ENCODE measurements at places on chromosomes 1 and 21. TPM values are rescaled to one million over a fixed set of nuclear protein-coding genes. Genes with fewer than 3 reads are reported as not detected.

DNA sequence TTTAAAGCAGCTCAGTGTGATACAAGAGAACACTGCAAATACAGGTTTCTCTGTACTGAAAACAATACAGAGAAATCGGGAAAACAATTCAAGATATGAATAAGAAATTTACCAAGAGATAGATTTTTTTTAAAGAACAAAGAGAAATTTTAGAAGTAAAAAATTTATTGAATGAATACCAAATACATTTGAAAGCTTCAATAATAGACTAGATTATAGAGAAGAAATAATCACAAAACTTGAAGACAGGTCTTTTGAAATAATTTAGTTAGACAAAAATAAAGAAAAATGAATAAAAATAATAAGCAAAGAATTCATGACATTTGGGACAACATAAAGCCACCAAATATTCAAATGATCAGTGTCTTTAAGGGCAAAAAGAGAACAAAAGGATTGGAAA lies 13.6 kb upstream of the FMO4 start:
- DNase-seq: no peak
- no peaks in the 10 kb centered on the region for H3K4me1 ChIP-seq
- no peak overlapping the region for H3K27ac ChIP-seq
- H3K36me3 ChIP-seq: no peaks in the 10 kb centered on the region
- no peaks in the 10 kb centered on the region for H3K27me3 ChIP-seq

DNA sequence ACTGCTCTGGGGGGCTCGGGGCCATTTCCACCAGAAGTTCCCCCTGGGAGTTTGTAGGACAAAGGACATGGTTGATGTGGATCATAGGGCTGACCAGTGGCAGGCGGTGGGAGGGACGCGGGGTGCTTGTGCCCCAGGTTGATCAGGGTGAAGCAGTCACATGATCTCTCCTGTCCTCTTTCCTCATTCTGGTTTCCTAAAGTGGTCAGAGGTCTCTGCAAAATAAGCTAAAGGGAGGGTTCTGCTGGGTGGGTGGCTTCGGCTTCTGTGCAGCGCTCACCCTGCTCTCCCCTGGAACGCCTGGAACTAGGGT lies 9.2 kb downstream of the PDXK start:
- H3K4me1 ChIP-seq: peaks cover 82% of the 10 kb centered on the region
- no peak overlapping the region for H3K4me3 ChIP-seq
- no peak for DNase-seq
- no peaks in the 10 kb centered on the region for H3K36me3 ChIP-seq

DNA sequence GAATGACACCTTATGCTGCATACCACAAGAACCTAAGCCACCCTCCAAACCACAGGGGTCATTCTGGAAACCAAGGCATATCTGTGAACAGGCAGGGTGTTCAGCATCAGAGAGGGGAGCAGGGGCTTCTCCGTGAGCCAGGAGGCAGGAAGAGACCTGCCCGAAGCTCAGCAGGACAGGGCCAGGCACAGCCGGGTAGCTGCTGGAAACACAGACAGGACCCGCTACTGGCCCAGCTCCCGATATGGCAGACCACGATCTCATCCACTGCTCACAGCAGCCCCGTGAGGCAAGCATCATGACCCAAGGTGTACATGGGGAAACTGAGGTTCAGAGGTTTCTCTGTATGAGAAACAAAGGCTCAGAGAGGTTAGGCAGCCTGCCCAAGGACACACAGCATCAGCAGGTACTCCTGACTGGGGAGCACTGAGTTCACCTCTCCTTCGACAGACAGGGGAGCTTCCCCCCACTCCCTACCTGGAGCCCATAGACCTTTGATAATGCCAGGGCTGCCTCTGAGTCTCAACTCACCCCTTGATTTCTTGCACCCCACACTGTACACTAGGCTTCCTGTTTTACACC lies 317.7 kb downstream of the MATN1 start:
- H3K4me3 ChIP-seq: no peak overlapping the region
- H3K4me1 ChIP-seq: no peaks in the 10 kb centered on the region
- no peaks in the 10 kb centered on the region for H3K27me3 ChIP-seq
- no peak for DNase-seq
- no peaks in the 10 kb centered on the region for H3K36me3 ChIP-seq

- H3K4me1 ChIP-seq: no peaks in the 10 kb centered on the region
- H3K36me3 ChIP-seq: no peaks in the 10 kb centered on the region
- no peak for DNase-seq
- H3K27me3 ChIP-seq: no peaks in the 10 kb centered on the region
- no peak overlapping the region for H3K27ac ChIP-seq
Observed at GRCh38 chr1:46070164-46070814, 62.1 kb downstream of the PIK3R3 start.

DNA sequence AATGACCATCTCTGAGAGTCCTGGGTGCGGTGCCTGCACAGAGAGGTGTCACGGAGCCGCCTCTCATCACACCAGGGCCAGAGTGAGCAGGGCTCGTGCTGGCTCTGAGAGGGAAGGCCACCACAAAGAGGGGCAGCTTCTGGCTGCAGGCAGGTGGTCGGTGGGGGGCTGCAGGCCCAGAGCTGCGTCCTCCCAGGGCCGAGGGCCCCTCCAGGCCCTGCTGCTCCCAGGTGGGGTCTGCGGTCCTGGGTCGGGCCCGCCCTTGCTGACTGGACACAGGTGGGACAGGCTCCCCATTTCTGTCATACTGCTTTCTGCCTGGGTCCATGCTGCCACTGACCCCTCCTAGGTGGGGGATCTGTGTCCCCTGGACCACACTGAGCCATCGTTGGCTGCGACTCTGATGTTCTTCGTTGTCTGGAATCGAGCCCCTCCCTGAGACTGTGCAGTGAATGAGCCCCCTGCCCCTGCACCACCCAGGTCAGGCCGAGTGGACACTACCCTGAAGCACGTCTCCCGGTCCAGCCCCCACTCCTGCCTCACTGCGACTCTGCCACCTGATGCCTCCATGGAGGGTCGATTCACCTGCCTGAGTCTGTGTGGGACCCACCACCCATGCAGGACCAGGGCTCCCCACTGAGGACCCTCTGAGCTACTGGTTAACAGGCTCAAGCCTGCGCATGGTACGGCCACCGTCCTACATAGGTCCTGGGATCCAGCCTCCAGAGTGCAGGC lies 332.0 kb upstream of the VAMP3 start:
- no peaks in the 10 kb centered on the region for H3K36me3 ChIP-seq
- no peaks in the 10 kb centered on the region for H3K27me3 ChIP-seq
- peaks cover 10% of the 10 kb centered on the region for H3K4me1 ChIP-seq

DNA sequence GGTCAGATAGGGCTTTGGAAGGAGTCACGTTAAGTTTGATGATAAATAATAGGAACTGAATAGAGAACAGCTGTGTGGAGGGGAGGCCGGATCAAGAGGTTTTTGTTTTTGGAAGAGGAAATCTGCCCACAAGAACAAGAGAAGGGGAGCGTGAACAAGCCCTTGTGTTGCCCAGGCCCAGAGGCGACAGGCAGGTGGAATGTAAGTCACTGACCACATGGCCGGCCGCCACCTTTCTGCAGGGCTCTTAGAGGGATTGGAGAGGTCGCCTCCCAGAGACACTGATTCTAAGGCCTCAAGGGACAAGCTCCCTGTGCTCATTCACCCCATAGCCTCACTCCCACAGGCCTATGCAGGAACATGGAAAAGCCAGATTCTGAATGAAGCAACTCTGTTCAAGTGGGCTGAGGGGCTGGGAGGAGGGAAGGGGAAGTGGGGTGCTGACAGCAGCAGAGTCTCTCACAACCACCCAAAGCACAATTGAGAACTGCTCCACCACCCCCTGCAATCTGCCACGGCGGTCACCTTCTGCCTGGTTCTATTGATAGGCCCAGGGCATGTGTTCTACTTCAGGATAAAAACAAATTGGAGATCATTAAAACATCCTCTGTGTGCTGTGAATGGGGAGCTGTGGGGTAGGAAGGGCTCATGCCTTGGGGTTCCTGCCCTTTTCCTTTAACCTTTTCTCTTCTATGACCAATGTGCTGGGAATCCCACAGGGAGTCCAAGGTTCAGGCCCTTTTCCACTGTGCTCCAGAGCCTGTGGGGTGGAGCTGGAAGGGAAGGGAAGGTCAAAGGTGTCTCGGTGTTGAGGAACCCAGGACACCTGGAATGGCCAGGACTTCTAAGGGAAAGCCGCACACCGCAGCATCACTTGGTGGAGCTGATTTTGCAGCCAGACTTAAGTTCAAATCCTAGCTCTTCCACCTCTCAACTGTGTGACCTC lies 63.3 kb upstream of the PARP1 start:
- DNase-seq: no peak
- no peaks in the 10 kb centered on the region for H3K27me3 ChIP-seq
- no peaks in the 10 kb centered on the region for H3K4me1 ChIP-seq
- no peak overlapping the region for H3K4me3 ChIP-seq

DNA sequence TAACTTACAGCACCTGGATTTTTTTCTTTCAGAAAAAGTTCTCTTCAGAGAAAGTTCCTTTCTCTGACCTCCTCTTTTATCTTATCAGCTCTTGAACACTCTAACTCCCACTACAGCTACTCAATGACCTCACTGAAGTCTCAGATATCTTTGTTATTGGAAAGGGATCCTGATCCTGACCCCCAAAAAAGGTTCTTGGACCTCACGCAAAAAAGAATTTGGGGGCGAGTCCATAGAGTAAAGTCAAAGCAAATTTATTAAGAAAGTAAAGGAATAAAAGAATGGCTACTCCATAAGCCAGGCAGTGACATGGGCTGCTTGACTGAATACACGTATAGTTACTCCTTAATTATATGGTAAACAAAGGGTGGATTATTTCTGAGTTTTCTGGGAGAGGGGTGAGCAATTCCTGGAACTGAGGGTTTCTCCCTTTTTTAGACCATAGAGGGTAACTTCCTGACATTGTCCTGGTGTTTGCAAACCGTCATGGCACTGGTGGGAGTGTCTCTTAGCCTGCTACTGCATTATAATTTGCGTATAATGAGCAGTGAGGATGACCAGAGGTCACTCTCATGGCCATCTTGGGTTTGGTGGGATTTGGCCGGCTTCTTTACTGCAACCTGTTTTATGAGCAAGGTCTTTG lies 44.2 kb downstream of the WDR64 start:
- H3K4me1 ChIP-seq: no peaks in the 10 kb centered on the region
- no peaks in the 10 kb centered on the region for H3K36me3 ChIP-seq
- no peak for DNase-seq
- no peak overlapping the region for H3K4me3 ChIP-seq
- H3K27me3 ChIP-seq: no peaks in the 10 kb centered on the region

DNA sequence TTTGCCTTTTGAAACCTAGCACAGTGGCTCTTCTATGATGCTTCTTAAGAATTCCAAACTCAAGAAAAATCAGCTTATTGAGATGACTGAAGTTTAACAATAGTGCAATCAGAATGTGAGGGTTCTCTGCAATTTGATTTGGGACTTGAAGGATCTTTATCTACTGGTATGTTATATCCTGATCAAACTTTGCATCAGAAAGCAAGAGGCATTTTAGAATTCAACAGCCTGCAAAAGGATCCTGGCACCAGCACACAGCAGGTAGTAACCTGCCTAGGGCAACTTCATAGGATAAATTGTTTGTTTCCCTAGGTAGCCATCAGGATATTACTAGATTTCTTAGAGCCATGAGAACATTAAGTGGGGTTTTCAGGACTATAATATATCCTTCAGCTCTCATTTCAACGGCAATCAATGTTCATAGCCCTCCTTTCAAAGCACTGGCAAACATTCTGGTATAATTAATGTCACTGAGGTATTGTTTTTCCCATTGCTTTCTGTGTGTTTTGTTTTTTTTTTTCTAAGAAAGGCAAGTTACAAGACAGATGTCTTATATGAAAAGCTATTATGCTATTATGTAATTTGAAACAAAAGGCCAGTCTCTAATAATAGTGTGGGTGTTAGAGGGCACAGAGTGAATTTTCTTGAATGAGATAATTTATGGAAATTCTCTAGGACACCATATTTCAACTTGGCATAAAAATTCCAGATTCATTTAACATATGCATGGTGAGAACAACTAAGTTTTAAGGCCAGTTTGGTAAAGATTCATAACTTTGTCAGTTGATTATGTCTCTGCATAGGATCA lies 34.5 kb downstream of the NTNG1 start:
- no peaks in the 10 kb centered on the region for H3K36me3 ChIP-seq
- H3K27me3 ChIP-seq: no peaks in the 10 kb centered on the region
- H3K4me3 ChIP-seq: no peak overlapping the region
- DNase-seq: no peak
- H3K27ac ChIP-seq: no peak overlapping the region

DNA sequence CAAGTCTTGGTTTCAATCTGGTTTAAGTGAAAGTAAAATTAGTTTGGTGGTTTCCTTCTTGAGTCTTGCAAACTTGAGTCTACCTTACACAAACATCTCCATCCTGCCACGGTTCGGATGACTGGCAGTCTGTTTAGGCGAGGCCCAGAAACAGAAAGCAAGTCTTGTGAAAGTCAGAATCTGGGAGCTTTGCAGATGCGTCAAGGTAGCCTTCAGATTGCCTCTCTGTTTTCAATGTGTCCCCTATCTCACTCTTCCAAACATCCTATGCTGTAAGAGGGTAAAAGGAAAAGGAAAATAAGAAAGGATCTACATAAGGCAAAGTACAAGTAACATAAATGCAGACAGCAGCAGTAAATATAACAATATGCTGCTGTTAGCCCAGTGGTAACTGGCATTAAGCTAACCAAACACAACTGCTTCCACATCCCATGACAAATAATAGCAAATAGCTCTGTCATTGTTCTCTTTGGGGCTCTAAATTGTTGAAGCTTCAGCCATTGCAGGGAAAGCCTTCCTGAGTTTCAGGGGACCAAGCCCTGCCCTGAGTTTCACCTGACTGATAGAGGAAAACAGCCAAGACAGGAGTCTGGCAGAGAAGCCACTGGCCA lies 26.2 kb upstream of the C1orf105 start:
- H3K4me3 ChIP-seq: no peak overlapping the region
- no peaks in the 10 kb centered on the region for H3K36me3 ChIP-seq
- H3K27me3 ChIP-seq: no peaks in the 10 kb centered on the region
- H3K4me1 ChIP-seq: peaks cover 8% of the 10 kb centered on the region
- H3K27ac ChIP-seq: no peak overlapping the region
- no peak for DNase-seq

- DNase-seq: no peak
- H3K36me3 ChIP-seq: no peaks in the 10 kb centered on the region
- H3K4me1 ChIP-seq: no peaks in the 10 kb centered on the region
- H3K27ac ChIP-seq: no peak overlapping the region
- no peaks in the 10 kb centered on the region for H3K27me3 ChIP-seq
Observed at GRCh38 chr1:29975036-29975694, 738.8 kb downstream of the PTPRU start.

MSH4 gene
- total RNA-seq: not detected

MAP3K7CL gene
- 12.5 TPM for total RNA-seq

CCDC27 gene
- not detected for total RNA-seq
